ENCODE measurements at places on chromosomes 4 and X.

- no peak for DNase-seq
Observed at GRCh38 chrX:112738347-112739033, 58.8 kb upstream of the LHFPL1 start.

- no peak for DNase-seq
Observed at GRCh38 chr4:139337612-139338011, 35.3 kb upstream of the NDUFC1 start.

- no peak for DNase-seq
Observed at GRCh38 chrX:9765737-9766097, at the start of gene GPR143. Gene GPR143, minus strand, starts transcription at chrX:9765847. Its CDS starts 30 bp downstream, at chrX:9765817.

DNA sequence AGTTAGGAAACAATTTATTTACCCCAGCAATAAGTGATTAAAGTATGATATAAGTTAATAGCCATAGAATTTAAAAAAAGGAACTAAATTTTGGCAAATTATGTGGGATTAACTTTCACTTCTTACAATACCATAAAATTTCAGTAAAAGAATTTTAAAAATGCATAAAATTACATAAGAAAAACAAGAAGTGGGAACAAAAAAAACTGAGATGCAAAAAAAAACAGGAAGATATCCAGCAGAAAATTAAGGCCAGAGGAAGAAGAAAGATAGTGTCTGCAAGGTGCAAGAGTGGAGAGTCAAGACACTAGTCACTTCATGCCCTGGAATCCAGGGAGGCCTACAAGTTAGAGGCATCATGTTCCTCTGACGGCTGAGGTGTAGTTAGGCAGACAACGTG lies 184.2 kb downstream of the GASK1B start:
- no peak for DNase-seq

DNA sequence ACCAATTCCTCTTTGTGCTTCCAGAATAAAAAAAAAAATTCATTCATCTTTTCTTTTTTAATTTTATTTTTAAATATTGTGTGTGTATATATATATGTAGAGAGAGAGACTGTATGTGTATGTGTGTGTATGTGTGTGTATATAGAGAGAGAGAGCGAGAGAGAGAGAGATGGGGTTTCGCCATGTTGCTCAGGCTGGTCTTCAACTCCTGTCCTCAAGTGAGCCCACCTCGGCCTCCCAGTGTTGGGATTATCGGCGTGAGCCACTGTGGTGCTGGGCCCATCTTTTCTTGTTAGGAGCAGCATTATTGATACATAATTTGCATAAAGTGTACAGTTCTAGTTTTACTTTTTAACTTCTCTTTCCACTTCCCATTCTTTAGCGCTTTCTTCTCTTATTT lies 33.6 kb downstream of the KDM6A start:
- DNase-seq: no peak

DNA sequence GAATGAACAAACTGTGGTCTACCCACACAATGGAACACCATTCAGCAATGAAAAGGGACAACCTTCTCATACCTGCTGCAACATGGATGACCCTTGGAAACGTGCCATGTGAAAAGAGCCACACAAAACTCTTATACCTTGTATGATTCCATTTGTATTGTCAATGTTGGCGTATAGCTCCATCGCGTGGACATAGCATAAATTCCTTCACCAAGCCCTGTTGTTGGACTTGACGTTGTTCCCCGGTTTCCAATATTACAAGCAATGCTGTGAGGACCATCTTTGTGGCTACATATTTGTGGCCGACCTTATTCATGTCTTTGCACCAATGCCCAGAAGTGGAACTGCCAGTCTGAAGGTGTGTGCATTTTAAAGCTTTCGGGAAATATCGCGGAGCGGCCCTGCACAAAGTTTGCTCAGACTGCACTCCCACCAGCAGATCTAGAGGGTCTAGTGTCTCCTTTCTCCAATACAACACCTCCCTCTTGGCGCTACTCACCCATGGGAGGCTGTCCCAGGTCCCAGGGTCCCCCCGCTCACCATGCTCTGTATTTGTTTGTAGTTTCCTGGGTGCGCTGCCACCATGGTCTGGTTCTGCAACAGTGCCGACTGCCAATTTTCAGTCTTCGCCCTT lies at the start of gene CLDN34:
CLDN34 (plus strand) TSS at position 584 of the 634 bp plus-strand sequence; CDS start at position 584, 0 bp downstream.
- no peak for DNase-seq

- DNase-seq: no peak
Observed at GRCh38 chrX:122906726-122907125, 277.4 kb upstream of the GRIA3 start.

GRCh38 chrX:19647159-19647558 lies 131.9 kb upstream of the MAP3K15 start:
- no peak for DNase-seq

- DNase-seq: no peak
Observed at GRCh38 chr4:7512428-7512827, 77.7 kb upstream of the PSAPL1 start.

DNA sequence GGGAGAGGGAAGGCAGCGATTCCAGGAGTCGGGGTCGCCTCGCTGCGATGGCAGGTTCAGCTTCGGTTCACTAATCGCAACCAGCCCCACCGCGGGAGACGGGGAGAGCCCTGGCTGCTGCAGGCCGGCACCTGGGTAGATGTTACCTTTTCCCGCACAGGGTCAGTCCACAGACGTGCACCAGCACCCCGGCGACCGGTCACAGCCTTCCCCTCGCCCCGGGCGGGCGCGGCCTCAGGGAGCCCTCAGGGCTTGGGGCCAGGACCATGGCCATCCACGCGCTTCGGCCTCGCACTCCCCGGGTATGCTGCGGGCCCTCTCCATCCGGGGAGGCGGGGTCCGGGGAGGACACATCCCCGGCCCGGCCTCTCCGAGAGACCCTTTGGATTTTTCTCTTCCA lies 26.1 kb upstream of the EXOC1L start:
- DNase-seq: no peak

DNA sequence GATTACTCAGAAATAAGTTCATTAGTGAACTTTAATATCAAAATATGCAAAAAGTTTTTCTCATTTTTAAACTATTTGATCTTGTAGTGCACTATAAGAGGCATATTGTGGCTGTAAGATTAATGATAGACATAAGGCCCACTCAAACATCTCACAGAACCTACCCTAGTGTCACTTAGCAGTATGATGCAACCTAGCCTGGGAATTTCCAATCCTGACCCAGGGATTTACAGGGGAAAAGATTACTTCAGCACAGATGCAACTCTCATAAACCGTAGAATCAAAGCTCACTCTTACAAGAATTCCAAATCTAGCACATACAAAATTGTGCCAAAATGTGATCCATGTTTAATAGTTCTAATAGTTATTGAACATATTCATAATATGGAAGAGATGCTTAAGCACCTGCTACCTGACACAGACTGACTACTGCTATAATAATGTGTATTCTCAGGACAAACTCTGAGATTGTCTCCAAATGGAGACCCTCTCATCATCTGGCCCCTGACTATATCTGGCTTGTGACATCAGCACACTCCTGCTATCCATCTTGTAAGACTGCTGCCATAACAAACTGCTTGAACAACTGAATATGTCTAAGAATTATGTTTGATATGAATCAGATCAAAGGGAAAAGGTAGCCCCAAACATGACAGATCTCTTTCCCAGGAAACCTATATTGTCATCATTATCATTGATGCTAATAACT lies 271.9 kb downstream of the PABPC4L start:
- DNase-seq: no peak

- DNase-seq: no peak
Observed at GRCh38 chr4:154364066-154364845, 127.3 kb downstream of the DCHS2 start.

GRCh38 chrX:25968920-25969319 lies 169.2 kb upstream of the MAGEB18 start:
- no peak for DNase-seq

GRCh38 chr4:47106561-47106960 lies 75.2 kb downstream of the GABRB1 start:
- DNase-seq: no peak

DNA sequence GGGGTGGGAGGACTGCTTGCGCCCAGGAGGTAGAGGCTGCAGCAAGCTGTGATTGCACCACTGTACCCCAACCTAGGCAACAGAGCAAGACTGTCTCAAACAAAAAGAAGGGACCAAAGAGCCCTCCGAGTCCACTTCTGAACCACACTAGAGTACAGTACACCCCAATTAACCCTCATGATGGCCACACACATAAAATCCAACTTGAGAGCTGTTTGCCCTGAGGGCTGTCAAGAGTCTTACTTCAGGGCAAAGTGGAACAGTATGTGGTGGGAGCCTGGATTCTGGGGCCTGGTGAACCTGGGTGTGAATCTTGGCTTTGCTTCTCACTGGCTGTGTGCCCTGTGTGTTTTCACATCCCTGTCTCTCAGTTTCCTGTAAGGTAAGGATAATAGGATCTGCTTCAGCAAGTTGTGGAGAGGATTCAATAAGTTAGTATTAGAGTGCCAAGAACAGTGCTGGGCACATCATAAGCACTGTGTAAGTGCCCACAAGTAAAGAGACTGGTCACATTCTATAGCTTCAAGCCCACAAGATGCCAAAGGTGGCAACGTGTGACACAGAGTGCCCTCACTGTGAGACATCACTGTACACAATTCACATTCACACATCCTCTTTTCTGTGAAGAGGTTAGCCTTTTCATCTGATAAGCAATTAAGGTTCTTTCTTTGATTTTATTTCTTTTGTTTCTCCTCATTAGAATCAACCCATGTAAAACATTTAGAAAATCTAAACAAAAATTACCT lies 52.1 kb downstream of the LEF1 start:
- no peak for DNase-seq

- no peak for DNase-seq
Observed at GRCh38 chr4:74751247-74751646, 43.1 kb downstream of the BTC start.

DNA sequence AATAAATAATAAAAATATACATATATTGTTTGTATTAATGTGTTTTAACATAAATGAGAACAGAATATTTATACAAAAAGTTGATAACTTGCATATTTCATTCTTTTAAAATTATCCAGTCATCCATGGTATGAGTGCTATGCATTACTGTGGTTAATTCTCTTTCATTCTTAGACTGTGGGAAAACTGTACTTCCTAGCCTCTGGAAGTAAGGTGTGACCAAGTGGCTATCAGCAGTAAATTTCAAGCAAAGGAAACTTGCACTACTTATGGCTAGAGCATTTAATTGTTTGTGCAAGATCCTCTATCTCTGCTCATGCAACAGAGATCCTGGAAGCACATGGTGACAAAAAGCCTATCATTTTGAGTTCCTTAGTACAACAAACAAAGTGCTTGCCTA lies 1054.5 kb upstream of the PABPC4L start:
- no peak for DNase-seq

DNA sequence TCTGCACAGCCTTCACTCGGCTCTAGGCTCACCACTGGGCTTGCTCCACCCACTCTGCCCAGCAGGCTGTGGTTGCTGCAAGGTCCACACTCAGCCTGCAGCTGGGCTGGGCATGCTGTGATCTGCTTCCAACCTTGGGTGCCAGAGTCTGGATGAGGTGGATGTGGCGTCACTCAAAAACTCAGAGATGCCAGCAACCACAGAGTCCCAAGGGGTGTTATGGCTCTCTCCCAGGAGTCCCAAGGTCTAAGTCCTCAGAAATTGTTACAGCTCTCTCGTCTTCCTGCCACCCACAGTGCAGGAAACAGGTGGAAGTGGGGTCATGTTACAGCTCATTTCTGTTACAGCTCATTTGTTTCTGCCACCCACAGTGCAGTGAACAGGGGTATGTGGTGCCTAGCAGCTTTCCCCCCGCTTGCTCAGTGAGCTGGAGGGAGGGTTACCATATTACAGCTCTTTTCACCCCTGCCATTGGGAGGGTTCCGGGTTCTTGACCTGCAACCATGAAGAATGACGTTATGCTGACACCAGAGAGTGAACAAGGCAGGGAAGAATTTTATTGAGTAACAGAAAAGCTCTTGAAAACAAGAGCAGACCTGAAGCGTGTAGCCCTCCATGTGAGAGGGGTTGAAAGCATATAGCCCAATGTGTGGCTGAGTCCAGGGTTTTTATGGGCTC lies 893.9 kb downstream of the PCDH7 start:
- no peak for DNase-seq

- DNase-seq: peak; percentile 60
Observed at GRCh38 chr4:8325291-8325973, 55.9 kb downstream of the HTRA3 start.

DNA sequence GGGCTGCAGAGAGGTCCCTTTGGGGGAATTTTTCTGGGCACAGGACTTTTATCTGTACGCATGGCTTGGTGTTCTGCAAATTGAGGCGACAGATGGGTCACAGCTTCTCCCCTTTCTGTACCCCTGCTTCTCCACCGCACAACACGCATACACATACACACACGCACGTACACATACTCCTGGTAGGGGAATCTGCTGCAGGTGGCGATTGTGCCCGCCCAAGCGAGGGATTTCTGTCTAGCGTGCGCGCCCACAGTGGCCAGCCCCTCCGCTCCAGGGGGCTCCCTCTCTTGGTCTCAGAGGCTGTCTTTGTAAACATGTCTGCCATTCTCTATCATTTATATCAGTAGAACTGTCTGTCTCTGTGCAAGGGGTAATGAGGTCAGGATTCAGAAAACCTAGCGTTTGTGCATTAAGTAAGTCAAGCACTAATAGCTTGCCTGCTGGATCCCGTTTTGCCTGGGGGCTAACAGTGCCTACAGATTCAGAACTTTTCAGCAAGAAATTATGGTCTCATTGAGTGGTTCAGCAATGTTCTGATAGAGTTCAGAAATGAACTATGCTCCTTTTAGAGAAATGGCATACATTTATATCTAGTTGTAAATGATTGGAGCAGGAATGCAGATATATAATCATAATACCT lies 2.2 kb downstream of the GRID2 start:
- no peak for DNase-seq

DNA sequence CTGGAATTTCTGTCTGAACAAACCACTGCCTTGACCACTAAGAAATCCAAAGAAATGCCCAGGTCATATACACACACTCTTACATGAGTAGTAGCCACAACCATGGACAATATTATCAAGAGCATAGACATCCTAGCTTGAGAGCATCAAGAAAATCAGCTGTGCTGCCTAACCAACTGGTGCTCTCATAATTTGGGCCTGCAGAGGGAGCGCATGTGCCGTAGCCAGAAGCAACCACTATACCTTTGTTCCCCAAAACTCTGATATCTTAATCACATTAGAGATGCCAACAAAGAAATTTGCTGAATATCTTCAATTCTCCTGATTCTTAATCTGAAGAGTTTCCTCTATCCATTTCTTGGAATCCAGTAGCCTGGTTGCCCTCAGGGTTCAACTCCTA lies 163.6 kb downstream of the ZNF674 start:
- DNase-seq: no peak

DNA sequence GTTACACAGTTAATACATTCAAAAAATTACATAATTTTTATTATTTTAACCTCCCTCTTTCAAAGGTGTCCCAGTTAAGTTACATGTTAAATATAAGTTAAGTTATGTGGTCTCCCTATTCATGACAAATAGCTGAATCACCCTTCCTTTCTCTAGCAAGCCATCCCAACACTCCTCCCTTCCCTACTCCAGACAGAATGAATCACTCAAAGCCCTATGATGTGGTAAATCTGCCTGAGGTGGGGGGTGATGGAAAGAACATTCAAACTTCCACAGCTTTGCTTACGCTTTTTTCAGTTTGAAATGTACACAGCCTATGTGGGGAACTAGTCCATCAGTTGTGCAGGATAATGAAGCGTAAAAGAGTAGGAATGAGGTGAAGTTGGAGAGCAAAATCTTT lies 90.2 kb downstream of the CXCL13 start:
- DNase-seq: no peak

GRCh38 chr4:138804711-138805110 lies 210.9 kb upstream of the NOCT start:
- DNase-seq: no peak

Data from ascending aorta (tissue), 2 donors.